ENCODE measurements at places on chromosomes 5 and 9.

GRCh38 chr5:178114325-178115135 lies 1.2 kb downstream of the N4BP3 start:
- peak; percentile 29 for DNase-seq

- DNase-seq, result no peak
Measured at GRCh38 chr5:148469501-148469935, 85.8 kb downstream of the FBXO38 start.

- peak; percentile 49 for DNase-seq
Measured at GRCh38 chr5:35129921-35130485, 82.3 kb upstream of the AGXT2 start.

DNA sequence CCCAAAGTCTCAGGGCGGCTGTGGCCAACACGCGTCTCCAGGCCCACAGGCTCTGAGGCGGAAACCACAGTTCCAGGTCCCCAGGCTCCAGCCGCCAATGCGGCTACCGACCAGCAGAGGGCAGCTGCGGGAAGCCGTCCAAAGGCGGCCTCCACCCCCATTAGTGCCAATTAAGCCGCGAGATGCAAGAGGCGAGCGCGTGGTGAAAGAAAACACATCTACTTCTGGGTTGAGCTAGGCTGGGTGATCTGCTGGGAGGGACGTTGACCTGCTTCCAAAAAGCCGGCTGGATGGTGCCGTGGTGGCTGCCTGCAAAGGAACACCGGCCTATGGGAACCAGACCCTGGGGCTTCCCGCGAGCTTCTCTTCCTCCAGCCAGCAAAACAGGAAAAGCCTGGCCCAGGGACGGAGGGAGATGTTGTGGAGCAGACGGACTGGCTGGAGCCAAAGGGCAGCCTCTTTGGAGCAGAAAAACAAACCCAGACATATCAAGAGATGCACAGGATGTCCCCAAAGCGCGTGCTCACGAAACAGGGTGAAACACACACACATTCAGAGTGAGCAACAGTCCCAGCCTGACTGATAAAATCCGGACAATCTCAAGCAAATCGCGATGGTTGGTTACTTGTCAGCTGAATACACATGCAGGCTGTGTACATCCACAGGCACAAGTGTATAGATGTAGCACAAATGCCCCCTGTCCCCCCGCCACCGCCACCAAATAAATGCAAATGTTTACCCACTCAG lies 187.1 kb upstream of the BRINP1 start:
- DNase-seq, result peak; percentile 48

- no peak for DNase-seq
Measured at GRCh38 chr5:109411627-109412026, 1.9 kb upstream of the PJA2 start.

GRCh38 chr5:54304040-54304439 lies 6.3 kb downstream of the ARL15 start:
- no peak for DNase-seq

DNA sequence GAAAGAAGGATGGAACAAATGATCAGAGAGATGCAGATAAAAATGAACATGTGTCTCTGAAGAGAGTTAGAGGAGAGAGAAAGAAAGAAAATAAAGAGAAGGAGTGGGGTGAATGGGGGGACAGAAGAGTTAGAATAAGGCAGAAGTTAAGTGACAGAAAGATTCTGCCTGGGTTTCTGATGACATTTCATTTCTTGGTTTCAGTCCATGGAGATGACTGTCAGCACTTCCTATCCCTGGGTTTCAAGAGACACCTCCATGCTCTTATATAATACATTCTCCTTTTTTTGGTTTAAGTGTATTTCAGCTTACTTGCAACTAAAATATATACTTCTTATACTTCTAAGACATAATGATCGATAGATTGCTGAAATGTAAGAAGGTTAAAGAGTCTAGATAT lies 213.0 kb upstream of the IL12B start:
- DNase-seq, result no peak

DNA sequence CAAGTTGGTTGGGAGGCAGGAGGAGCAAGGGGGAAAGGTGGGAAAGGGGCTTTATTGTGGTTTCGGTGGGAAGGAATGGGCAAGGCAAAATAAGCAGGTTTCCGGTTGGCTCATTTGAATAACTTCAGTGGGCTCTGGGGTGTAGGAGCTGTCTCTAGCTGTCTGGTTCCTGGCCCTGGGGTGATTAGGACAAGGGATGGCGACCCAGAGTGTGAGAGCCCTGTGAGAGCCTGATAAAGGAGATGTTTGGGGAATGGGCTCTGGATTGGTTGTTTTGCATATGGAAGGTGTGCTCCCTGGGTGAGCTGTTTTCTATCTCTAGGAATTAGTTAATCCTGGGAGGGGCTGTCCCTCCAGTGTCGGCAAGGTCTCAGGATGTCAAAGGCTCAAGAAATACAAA lies 15.4 kb downstream of the ANKRD34B start:
- DNase-seq, result no peak

DNA sequence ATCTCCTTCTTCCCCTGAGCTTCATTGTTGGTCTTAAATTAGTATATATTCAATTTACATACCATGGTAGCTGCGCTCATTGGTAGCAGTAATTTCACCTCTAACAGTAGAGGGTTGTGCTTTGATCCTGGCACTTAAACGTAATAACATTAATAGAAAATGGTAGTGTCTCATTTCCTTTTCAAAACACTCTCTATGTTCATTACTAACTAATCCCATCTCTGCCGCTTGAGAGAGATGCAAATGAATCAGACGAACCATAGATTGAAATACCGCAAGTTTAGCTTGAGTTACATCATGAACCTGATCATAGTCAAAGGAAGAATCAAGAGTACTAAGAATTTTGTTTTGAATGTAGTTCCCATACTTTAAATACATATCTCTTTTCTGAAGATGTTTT lies 2.2 kb downstream of the THBS4 start:
- DNase-seq, result no peak

Data from activated T-cell treated with anti-CD3 and anti-CD28 coated beads for 48 hours (primary cell).